ENCODE measurements at places on chromosomes 7 and 10.
A peak's percentile ranks its signal among the peaks of the same experiment; 100 is the strongest.

- no peak for DNase-seq
Observed at GRCh38 chr10:49396666-49396999, 744 bp upstream of the DRGX start.

DNA sequence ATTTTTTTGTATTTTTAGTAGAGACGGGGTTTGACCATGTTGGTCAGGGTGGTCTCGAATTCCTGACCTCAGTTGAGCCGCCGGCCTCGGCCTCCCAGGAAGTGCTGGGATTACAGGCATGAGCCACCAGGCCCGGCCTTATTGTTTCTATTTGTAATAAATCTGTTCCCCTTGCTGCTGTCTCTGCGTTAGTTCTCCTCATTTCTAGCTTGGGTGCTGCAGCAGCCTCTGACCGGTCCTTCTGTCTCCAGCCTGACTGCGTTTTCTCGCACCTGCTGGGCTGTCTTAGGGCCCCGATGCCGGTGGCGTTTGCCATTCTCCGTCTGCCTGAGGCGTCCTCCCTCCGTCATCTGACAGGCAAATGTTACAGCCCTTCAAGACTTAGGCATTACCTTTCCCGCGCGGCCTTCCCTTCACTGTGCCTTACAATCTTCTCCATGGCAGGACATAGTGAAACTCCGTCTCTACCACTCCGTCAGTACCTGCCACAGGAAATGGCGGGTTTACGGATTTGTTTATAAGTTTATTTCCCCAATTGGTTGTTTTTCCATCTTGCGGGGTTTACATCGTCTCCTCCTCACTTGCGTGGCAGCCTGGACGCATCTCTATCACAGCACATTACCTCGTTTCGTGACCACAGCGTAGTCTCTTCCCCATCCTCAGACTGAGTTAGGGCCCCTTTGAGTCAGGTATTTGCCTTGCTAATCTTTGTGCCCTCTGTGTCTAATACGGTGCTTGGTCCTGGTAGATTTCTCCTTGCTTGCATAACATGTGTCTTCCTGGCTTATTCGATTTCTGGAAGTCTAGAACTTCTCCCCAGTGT, 2.3 kb upstream of the GIMAP8 start:
- DNase-seq: no peak

GRCh38 chr7:134920026-134920753, 66.1 kb upstream of the AGBL3 start:
- DNase-seq: peak; percentile 94

- DNase-seq: no peak
Observed at GRCh38 chr10:63438506-63439498, 27.0 kb downstream of the JMJD1C start.

Measured in AG09309 (cell line).